ENCODE measurements at places on chromosomes 7 and 10.

DNA sequence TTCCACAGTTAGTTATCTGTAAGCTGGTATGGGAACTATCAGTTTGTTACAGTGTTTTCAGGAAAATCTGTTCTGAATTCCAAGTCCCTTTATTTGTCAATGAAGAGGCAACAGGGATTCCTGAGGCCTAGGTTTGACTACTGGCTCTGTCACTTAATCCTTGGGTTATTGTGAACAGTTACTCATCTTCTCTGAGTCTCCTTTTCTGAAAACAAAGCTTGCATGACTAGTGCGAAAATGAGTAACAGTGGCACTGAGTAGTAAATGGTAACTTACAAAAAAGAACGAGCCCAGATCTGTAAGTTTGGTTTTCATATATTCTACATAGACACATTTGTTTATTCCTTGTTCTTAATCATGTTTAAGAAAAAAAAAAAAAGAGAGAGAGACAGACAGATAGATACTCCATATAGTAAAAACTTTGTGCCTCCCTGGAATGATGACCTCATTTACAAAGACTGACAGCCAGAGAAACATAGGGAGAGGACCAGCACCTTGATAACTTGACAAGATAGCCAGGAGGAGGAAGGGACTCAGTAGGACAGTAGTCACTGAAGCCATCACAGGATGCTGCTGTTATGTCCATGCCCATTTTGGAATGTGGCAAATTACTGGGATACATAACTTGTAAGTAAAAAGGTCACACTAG lies 1.9 kb downstream of the MRPS33 start:
- DNase-seq, result no peak

- no peak for DNase-seq
Measured at GRCh38 chr10:34313353-34313752, 501.7 kb downstream of the PARD3 start.

GRCh38 chr10:18577823-18578685 lies 73.3 kb downstream of the NSUN6 start:
- DNase-seq, result no peak

- DNase-seq, result no peak
Measured at GRCh38 chr7:50856231-50856630, 73.5 kb upstream of the GRB10 start.

GRCh38 chr7:134694299-134694698 lies 47.6 kb downstream of the BPGM start:
- no peak for DNase-seq

DNA sequence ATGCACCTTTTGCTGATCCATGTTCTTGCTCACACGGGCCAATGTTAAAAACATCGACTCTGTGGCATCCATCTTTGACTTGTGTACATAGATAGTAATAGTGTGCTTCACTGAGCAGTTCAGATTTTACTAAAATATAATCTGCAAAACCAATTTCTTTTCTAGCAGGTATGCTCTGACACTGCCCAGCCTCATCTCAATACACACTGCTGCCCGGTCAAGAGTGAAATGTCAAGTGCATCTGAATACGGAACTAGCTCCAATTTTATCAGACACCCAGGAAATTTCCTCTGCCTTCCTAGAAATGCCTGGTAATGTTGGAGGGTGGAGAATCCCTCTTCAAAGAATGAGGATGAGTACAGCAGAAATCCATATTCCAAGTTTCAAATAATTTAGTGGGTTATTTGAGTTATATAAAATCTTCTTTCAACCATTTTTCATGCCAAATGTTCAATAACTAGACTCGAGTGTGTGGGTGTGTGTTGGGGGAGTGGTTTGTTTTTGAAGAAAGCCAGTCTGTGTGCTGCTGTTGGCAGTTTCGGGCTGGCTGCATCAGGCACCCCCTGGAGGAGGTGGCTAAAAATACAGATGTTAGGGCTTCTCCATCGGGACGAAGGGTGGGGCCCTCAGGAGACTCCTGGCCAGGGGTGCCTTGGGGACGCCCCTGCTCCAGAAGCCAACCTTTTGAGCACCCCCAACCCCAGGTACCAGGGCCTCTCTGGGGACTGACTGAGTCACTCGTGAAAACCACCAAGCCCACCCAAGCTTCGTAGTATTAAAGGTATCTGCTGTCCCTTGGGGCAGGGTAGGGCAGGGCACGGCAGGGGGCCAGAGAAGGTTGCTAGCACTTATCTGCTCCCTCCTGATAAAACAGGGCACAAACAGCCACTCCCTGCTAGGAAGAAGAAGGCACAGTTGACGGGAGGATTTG lies 15.4 kb downstream of the CTBP2 start:
- no peak for DNase-seq

DNA sequence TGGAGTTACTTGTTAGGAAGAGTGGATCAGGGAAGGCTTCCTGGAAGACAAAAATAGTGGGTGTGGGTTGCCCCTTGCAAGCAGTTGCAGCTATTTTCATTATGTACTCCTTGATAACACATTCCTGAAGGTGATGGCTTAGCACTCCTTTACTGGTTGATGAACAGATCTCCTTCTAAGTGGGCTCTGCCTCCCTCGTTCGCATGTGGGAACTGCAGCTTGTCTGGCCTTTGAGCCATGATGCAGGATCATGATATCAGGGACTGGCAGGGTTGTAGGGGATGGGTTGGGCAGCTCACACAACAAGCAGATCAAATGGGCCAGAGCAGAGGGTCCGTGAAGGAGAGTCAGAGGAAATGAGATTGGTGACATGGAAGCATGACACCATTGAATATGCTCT lies 28.8 kb upstream of the LRRC4 start:
- DNase-seq, result no peak

GRCh38 chr10:95454940-95455339 lies 106.2 kb downstream of the SORBS1 start:
- no peak for DNase-seq

DNA sequence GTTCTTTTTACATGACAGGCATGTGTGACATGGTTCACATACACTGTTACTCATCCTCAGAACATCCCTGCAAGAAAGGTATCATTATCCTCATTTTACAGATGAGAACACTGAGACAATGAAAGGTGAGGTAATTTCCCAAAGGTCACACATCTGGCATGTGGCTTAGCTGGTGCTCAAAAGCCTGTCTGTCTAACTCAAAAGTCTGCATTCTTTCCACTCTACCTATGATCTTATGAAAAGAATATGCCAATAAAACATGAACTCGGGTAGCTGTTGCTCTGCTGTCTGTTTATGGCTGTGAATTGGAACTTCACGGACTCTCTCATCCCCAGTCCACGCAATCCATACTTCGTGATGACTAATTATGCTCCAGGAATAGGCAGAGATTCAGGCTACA lies 79.0 kb upstream of the ODAD2 start:
- no peak for DNase-seq

DNA sequence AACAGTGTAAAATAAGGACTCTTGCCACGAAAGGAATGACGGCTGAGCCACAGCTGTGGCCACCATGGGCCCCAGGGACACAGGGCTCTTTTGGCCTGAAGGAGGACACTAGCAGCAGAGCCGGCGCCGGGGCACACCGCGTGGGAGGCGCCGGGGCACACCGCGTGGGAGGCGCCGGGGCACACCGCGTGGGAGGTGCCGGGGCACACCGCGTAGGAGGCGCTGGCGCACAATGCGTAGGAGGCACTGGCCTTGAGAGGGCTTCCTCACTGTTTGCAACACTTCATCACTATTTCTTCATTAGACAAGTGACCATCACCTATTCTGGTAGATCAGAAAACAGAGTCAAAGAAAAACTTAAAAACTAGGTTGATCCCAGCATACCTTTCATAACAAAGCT lies 23.4 kb downstream of the ESYT2 start:
- DNase-seq, result no peak

DNA sequence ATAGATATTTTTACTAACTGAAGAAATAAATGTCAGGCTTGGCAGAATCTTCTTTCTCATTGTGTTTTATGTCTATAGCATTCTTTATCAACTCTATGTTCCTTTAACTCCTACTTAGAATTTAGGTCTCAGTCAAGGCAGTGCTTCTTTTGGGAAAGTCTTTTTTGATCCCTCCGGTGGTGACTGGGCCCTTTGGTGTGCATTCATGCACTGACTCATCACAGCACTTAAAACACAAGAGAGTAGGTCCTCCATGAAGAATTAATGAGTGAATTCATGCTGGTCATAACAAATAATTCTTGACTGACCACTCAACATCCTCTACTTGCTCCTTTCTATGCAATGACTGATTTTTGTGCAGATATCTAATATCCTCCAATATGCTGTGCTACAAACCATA lies 458.8 kb upstream of the LRRTM3 start:
- no peak for DNase-seq

GRCh38 chr7:98200364-98200763 lies 10.9 kb upstream of the BHLHA15 start:
- DNase-seq, result no peak

GRCh38 chr10:80268266-80268665 lies 21.2 kb downstream of the MAT1A start:
- no peak for DNase-seq

- no peak for DNase-seq
Measured at GRCh38 chr7:149071641-149072437, 18.7 kb downstream of the ZNF786 start.

DNA sequence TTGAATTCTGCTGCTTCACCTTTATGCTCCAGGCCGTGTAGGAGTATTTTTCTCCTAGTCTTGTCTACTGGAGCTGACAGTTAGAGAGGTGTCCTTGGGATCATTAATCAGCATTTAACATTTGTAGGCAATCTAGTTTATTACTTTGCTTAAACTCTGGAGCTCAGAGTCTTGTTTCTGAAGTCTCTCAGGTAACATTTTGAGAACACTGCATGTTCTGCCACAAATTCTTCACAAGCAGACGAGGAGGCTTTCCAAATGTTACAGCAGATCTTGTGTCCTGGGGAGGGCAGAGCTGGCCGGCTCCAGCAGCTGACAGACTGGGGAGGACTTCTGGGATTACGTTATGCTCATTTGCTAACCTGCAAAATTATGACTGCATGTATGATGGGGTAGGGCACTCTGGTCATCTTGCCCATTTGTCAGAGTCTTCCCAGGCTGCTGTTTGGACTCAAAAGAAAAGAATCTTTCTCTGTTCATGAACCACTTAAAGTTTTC lies 50.5 kb downstream of the GALNT17 start:
- DNase-seq, result no peak

DNA sequence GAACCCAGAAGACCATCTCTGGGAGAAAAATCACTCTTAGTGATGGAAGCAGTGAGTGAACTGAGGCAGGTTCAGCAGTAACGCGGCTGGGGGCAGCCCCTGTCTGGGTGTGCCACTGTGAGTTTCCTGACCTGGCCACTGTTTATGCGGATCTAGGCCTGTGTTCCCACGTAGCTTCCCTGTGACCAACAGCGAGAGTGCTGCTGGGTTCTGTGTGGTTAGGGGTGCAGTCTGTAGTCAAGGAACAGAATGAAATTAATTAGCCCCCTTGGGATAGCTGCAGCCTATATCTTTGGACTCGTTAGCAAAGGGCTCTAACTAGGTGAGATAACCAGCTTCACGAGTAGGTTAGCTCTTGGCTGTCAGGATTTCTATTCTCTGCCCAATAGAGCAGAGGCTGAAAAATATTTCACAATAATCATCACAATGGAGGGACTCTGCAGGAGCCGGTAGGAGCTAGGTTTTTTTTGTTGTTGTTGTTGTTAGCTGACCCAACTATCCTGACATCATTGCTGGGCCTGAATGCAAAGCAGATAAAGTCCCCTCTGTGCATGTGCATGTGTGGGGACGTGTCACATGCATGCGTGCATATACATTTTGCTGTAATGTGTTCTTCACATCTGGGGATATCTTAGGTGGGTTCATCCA lies 164.9 kb downstream of the TMEM178B start:
- no peak for DNase-seq

- DNase-seq, result no peak
Measured at GRCh38 chr7:130409067-130409711, 28.9 kb downstream of the CPA1 start.

GRCh38 chr7:18202315-18203045 lies 174.8 kb upstream of the PRPS1L1 start:
- peak; percentile 22 for DNase-seq

DNA sequence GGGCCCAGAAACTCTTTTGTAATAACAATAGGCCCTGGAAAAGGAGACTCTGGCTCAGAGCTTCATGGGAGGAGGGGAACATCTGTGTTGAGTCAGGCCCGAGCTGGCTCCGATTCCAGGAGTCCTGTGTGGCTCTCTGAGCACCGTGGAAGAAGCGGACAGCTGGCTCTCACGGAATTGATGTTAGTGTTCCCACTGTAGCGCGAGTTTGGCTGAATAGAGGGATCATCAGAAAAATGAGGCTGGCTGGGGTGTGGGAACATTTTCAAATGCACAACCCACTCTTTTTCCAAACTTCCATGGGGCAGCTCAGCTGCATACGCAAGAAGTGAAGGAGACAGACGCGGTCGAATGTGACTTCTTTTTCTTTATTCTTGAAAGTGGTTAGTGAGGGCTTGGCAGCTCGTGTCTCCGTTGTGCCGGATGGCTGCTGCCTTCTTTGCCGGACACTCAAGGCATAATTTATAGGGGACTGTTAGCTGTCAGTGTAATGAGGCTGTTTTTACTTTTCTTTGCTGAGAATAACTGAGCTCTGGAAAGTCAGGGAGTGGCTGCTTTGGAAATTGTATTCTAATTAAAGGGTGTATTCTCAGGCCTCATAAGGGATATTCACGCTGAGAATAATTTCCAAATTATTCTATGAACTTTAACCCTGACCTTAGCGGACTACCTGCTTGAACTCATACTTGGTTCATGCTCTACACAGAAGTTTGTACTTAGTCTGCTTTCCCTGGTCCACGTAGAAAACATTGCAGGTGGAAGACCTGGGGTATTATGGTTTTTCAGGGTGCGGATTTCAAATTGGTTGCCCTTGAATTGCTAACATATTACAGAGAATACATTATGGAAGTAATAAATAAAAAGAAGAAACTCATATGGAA lies 23.1 kb downstream of the MDFIC start:
- no peak for DNase-seq

GRCh38 chr10:68043030-68043429 lies 32.1 kb downstream of the HERC4 start:
- DNase-seq, result no peak

DNA sequence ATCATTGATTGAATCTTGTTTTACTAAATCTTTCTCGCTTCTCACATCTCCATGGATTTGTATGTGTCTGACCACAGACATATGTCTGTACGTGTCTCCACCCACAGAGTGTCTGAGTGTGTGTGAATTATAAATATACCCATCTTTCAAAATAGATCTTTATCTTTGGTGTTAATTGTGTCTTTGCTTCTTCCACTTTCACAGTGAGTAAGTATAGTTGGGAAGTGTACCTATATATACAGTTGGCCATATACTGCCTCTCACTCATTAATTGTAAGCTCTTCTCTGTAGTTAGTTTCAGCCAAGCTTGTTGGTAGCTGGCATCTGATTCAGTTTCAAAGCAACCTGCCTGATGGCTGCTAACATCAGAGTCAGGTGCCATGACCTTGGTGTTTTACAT lies 18.4 kb downstream of the EEPD1 start:
- no peak for DNase-seq

GRCh38 chr7:512146-512510 lies 7.5 kb downstream of the PDGFA start:
- DNase-seq, result no peak
